Endodermal cell (in vitro differentiated cells): ENCODE measurements at places on chromosomes 4 and X.

GRCh38 chr4:82711158-82711785 is 87.3 kb downstream of the SCD5 start:
- peak; percentile 52 for DNase-seq

DNA sequence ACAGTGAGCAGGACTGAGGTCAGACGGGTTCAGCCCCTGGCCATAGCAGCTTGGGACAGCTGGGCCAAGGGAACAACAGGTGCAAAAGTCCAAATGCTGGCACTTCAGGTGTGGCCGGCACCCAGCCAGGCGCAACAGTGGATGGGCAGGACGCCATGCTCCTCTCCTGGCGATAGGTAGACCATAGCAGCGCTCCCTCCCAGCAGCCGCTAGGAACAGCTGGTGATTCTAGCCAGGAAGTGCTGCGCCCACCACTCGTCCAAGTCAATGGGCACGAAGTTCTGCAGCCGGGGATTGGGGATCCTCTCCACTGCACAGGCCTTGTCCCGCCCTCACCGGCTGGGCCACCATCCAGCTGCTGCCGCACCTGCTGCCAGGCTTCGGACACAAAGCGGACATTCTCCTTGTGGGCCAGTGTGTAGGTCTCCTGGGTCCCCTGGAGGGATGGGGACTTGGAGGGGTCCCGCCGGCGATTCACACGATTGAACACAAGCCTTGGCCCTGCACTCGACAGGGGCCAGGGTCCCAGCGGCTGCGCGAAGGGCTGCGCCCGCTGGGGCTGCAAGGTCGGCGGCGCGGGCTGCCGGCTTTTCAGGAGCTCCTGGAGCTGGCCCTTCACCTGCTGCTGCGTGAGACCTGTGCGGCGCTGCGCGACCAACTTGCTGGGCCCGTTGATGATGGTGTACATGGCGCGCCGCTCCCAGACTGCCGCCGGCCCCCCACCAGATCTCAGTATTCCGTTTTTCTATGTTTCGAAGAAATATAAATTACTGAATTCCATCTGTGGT is 227.5 kb upstream of the STK26 start:
- DNase-seq, result no peak

- DNase-seq, result peak; percentile 61
These were observed 108.4 kb upstream of the ATXN3L start for GRCh38 chrX:13428053-13428786.

- DNase-seq, result no peak
These were observed 58.4 kb upstream of the TSPAN5 start for GRCh38 chr4:98716796-98717195.

DNA sequence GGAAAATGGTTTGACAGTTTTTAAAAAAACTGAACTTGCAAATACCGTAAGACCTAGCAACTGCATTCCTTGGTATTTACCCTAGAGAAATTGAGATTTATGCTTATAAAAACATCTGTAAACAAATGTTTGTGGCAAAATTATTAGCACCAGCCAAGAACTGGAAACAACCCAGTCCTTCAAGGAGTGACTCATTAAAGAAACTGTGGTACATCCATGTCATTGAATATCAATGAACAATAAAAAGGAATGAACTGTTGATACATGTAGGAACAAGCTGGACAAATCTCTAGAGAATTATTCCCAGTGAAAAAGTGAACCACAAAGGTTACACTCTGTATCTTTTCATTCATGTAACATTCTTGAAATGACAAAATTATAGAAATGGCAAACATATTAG is 240.2 kb upstream of the ADAMTS3 start:
- DNase-seq, result no peak
